ENCODE measurements at places on chromosomes 3 and 15.

- DNase-seq: no peak
Observed at GRCh38 chr3:150540297-150540696, 6.0 kb downstream of the SERP1 start.

DNA sequence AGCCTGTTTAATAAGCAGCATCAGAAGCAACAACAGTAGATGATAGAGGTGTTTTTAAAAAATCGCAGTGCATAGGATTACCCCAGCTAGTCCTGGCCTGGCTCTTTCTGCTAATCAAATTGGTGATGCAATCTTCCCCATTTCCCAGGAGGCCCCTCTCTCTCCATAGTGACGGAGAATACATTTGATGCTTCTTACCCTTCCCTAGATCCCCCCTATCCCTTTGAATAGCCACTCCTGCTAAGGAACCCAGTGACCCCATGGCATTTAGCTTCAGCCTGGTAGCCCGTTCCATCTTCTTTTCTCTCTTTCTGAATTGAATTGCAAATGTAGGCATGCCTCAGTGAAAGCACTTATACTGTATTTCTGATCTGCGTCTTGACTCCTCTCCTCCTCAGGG is 223.6 kb upstream of the GAP43 start:
- DNase-seq: no peak

- peak; percentile 29 for DNase-seq
Observed at GRCh38 chr3:128080323-128081080, 28.3 kb downstream of the SEC61A1 start.

- DNase-seq: no peak
Observed at GRCh38 chr3:39272191-39272590, 7.6 kb downstream of the CX3CR1 start.

- DNase-seq: no peak
Observed at GRCh38 chr3:50573566-50574443, 4.5 kb downstream of the HEMK1 start.

- no peak for DNase-seq
Observed at GRCh38 chr3:197354568-197355001, 56.2 kb upstream of the DLG1 start.

DNA sequence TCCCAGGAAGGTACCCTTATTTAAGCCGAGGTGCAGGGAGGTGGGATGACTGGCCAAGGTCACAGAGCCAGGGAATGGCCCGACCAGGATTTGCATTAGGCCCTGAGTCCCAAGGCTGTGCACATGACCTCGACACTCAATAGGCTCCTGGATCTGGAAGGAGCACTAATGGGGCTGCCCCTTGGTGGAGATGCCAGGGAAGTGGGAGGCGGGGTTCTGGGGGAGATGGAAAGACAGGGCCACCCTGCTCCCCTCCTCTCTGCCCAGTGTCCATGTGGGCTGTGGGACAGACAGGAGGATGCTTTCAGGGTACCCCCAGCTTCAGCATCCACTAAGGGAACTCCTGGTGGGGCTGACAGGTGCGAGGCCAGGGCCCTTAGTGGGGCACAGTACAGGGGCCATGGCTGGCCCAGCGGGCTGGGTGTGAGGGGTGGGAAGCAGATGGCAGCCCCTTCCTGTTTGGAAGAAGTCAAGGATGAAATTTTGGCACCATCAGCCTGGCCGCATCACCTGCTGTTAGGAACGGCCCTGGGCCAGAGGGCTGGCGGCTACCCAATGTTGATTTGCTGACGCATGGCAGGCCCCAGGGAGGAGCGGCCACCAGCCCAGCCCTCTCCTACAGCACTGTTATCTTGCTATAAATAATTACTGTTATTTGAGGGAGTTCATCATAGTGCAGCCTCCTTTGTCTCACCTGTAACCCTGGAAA is 37.3 kb downstream of the ATP2B2 start:
- DNase-seq: no peak

DNA sequence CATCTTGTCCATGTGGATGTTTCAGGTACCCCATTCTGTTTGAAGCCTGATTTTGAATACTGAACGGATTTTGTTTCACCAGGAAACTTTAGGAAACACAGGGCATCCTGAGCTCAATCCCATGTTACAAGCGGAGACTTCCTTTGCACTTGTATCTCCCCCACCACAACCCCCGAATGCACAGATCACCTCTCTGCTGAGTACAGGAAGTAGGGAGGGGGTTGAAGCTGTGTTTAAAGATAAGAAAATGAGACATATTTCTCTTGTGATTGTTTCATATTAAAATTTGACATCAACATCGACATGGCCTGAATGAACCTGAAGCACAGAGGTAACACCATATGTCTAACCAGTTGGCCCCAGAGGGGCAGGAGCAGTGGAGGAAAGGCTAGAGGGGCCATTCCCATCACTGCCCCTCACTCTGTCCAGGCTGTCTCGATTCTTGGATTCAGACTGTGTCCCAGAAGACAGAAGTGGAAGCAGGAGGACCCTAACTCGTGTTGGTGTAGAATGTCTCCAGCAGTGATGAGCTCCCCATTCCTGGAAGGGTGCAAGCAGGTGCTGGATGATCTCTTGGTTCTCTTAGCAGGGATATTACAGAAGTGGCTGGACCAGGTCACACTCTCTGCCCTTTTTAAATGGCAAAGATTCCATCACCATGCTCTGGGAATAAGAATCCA is 59.6 kb upstream of the IQSEC1 start:
- no peak for DNase-seq

DNA sequence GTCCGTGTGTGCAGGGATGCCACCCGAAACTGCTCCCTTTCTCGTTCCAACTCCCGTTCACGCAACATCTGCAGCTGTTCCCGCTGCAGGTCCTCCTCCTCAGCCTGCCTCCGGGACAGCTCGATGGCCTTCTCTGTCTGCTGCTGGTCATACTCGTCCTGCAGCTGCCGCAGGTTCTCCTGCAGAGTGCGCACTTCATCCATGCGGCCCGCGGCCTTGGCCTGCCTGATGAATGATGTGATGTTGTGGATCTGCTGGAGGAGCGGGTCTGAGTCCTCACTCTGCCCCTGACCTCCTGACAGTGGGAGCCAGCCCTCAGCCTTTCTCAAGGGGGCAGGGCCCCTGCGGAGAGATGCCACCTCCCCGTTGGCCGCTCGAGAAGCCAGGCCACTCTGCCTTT is 9.4 kb upstream of the MRPS25 start:
- DNase-seq: no peak

- no peak for DNase-seq
Observed at GRCh38 chr15:54836052-54836795, 360.5 kb downstream of the RSL24D1 start.

GRCh38 chr15:96087180-96087884 is 243.2 kb upstream of the NR2F2 start:
- DNase-seq: no peak

- DNase-seq: no peak
Observed at GRCh38 chr3:126886217-126886616, 96.7 kb upstream of the PLXNA1 start.

DNA sequence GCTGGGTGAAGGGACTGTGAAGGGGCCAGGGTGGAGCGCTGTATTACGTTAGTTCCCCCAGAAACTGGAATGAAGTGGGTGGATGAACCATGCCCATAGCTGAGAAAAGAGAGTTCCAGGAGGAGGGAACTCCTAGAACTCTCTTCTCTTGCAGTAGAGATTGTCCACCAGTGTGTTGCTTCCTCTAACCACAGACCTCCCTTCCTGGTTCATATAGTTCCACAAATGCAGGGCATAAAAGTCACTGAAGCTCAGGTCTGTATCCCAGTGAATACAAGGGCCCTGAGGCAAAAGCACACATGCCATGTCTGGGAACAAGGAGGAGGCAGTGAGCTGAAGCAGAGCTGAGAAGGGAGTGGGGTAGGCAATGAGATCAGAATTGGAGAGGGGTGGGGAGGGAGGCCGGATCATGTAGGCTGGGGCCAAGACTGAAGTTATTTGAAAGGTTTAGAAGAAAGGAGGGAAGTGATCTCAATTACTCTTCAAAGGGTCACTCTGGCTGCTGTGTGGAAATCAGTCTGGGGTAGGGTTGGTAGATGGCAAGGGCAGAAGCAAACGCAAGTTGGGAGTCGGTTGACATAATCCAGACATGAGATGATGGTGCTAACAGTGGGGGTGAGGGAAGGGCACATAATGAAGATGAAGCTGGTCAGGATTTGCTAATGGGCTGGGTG is 6.5 kb downstream of the A4GNT start:
- DNase-seq: no peak

DNA sequence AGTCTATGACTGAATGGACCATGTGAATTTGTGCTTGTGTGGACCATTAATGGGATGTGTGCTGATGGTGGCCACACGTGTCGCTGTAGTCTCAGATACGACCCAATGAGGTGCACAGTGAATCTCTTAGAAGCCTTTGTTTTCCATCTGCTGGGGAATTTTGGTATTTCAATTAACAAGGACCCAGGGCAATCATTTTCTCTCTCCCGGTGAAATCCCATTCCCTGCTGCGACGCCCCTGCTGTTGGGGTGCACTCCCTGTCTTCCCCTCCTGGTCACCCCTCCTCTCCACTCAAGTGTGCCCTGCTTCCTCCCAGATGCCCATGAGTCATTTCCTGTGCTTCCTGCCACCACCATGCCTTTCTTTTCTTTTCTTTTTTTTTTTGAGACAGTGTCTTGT is 32.7 kb downstream of the EBLN2 start:
- DNase-seq: peak; percentile 55

GRCh38 chr3:42683875-42684598 is 1.3 kb upstream of the KLHL40 start:
- DNase-seq: peak; percentile 99

DNA sequence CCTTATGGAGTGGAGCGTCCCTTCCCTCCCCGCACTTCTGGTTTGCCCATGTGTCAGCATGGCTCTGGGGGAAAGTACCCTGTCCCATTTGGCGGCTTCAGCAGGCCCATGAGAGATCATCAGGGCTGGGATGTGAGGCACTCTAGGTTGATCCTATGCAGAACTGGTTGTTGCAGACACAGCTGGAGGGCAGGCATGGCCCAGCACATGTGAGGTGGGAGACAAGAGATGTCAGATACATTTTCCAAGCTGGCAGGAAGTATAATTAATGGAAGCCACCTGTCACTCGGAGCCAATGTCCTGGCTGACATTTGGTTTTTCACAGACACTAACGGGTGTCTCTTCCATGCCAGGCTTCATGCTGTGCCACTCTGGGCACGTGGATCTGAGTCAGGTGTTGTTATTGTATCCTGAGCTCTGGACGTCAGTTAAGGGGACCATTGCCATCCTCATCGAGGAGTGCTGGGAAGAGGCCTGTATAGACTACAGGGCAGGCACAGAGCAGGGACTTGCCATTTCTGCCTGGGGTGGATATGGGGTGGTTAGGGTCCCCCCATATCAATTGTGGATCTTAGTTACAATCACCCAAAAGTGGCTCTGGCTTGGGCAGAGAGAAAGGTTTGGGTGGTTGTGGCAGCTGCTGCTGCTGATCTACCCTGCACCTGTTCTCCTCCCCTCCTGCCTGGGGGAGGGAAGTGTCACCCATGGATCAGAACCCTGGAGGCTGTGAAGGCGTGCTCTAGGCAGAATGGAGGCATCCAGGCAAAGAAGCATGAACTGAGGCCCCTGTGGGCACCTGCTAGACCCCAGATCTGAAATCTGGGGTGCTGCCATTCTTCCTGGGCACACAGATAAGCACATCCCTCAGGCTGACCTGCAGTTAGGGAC is 140.7 kb downstream of the FBLN2 start:
- DNase-seq: no peak

- peak; percentile 97 for DNase-seq
Observed at GRCh38 chr15:91956026-91956723, 102.7 kb downstream of the SLCO3A1 start.

GRCh38 chr15:82159922-82160321 is 102.6 kb downstream of the EFL1 start:
- DNase-seq: peak; percentile 99

DNA sequence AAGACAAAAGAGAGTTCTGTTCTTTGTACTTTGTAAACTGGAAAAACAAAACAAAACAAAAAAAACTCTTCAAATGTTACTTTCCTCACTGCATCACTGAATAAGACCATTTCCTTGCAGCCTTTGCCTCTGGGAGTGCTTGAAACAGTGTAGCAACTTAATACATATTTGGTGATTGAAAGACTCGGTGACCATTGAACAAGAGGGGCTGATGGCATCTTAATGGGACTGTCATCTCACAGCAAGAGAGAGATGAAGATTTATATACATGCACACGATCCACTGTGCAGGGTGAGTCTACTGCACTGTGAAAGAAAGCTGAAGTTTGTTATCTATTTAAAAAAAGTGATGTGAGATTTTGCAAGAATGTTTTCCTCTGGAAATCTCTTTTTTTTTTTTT is 111.9 kb upstream of the KLHL25 start:
- DNase-seq: no peak

DNA sequence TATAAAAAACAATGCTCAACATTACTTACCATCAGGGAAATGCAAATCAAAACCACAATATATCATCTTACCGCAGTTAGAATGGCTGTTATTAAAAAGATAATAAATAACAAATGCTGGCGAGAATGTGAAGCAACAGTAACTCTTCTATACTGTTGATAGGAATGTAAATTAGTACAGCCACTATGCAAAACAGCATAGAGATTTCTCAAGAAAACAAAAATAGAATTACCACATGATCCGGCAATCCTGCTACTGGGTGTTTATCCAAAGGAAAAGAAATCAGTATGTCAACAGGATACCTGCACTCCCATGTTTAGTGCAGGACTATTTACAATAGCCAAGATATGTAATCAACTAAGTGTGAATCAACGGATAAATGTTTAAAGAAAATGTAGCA is 48.1 kb downstream of the ADAM10 start:
- DNase-seq: no peak

DNA sequence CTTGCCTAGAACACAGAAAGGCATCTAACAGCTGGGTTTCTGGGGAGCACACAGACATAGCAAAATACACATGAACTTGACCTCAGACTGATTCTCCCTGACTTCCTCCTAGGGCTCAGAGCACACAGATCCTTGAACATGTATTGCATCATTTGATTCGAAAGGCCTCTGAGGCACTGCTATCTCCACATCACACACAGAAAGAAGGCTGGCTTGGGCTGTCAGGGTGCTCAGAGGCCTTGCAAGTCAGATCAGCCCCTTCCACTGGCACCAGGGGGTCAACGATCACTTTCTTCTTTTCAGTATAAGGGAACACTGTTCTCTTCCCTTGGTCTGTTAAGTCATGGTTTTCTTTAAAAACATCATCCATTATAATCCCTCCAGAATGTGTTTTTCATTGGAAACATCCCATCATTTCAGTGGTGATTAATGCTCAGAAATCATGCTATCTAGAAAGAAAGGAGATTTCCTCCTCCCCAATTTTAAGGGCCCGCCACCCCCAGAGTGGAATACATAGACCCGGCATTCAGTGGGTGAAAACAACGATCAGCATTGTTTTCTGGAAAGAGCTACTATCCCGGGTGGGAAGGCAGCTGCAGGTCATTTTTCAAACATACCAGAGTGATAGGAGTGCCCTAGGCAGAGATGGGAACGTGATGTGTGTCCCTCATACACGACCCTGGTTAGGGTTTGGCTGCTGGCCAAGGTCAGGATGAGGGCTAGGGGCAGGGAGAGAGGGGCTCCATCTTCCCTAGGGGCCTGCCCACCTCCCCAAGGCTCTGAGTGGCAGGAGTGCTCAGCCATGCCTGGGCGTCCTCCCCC is 253.3 kb upstream of the LYSMD4 start:
- DNase-seq: no peak

- no peak for DNase-seq
Observed at GRCh38 chr3:53384465-53385423, 37.4 kb upstream of the DCP1A start.

Data from epithelial cell of esophagus (primary cell).